Omental fat pad (tissue), 4 donors: ENCODE measurements at places on chromosomes 5 and 9.

DNA sequence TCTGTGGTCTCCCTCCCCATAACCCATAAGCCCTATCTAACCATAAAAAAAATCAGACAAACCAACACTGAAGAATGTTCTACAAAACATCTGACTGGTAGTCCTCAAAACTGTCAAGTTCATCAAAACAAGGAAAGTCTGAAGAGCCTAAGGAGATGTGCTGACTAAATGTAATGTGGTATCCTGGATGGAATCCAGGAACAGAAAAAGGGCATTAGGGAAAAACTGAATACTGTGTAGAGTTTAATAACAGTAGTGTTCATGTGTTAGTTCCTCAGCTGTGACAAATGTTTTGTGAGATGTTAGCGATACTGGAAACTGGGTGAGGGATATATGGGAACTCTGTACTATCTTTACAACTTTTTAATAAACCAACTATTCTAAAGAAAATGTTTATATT lies 75.7 kb upstream of the EQTN start:
- no peak for DNase-seq

- DNase-seq: no peak
Measured at GRCh38 chr5:152855441-152855840, 450.4 kb upstream of the NMUR2 start.

DNA sequence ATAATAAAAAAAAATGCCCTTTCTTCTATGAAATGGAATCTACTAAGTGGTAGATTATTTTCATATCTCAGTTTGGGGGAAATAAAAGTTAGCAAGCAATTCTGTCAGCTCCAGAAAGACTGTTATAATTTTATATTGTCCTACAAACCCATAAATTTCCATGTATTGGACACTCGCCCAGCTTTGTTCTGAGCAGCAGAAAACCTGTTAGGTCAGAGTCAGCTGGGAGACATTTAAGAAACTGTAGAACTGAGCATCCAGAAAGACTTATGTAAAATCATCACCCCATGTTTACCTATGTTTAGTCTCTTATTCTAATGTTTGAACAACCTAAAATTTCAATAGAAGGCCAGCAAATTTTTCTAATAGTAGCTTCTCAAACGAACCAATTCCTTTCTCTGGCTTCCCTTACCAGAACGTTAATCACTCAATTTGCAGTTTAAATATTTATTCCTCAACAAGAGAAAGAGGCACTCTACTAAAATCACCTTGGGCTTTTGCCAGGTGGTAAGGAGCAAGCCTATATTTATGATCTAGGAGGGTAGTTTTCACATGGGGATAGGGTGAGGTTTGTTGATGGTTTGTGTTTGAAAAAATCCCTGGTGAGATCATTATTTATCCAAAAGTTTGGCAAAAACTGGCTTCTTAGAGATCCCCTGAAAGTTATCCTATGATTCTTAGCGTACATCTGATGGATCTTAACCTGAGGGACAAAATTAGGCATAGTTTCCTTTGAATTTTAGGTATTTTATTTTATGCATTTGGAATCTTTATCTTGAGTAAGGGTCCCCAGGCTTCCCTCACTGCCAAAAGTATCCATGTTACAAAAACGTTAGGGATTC lies 34.4 kb downstream of the MACROH2A1 start:
- no peak for DNase-seq

- no peak for DNase-seq
Measured at GRCh38 chr9:35690294-35690613, 529 bp upstream of the TPM2 start.

GRCh38 chr5:139666551-139666950 lies 18.4 kb downstream of the CXXC5 start:
- no peak for DNase-seq

DNA sequence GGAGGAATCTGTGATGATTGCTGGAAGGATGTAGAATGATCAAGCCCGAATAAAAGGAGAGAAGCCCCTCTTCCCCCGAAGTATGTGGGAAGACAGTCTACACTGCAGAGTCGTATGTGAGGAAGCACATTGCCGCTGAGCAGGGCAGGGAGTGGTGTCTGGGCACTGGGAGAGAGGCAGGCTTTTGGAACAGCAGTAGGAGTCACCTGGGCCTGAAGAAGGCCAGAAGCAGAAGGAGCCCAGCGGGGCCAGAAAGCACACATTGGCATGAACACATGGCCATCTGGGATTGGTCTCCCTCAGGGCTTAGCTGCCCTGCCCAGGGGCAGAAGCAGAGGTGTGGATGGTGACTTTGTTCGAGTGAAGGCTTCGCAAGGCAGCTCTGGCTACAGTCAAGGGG lies 162.8 kb downstream of the ERCC6L2 start:
- DNase-seq: no peak
